ENCODE measurements at places on chromosomes 6 and 20.

DNA sequence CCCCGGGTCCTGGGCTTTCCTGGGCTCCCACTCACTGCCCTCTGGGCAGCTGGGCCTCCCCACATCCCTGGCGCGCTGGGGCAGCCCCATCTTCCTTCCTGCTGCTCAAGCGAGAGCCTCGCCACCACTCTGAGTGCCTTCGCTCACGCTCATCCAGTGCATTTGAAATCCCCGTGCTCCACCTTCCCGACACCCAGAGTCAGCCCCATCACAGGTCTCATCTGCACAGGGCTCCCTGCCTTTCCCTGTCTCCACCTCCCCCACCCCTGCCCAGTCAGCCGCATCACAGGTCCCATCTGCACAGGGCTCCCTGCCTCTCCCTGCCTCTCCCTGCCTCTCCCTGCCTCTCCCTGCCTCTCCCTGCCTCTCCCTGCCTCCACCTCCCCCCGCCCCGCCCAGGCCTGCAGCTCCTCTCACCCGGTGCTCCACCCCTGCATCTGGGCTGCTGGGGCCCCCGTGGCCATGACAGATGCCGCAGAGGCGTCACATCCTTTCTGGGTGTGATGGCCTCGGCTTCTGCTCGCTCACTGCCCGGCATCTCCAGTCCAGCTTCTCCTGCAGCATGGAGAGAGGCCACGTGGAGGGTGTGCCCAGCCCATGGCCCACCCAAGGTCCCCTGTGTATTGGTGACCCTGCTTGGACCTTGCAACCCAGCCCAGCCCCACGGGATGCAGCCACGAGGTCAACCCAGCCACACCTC lies 9.0 kb upstream of the BHLHE23 start:
- no peak for DNase-seq

GRCh38 chr6:135861189-135861588 lies 9.7 kb downstream of the PDE7B start:
- no peak for DNase-seq

- no peak for DNase-seq
Measured at GRCh38 chr20:62949153-62949821, 3.2 kb upstream of the SLC17A9 start.

DNA sequence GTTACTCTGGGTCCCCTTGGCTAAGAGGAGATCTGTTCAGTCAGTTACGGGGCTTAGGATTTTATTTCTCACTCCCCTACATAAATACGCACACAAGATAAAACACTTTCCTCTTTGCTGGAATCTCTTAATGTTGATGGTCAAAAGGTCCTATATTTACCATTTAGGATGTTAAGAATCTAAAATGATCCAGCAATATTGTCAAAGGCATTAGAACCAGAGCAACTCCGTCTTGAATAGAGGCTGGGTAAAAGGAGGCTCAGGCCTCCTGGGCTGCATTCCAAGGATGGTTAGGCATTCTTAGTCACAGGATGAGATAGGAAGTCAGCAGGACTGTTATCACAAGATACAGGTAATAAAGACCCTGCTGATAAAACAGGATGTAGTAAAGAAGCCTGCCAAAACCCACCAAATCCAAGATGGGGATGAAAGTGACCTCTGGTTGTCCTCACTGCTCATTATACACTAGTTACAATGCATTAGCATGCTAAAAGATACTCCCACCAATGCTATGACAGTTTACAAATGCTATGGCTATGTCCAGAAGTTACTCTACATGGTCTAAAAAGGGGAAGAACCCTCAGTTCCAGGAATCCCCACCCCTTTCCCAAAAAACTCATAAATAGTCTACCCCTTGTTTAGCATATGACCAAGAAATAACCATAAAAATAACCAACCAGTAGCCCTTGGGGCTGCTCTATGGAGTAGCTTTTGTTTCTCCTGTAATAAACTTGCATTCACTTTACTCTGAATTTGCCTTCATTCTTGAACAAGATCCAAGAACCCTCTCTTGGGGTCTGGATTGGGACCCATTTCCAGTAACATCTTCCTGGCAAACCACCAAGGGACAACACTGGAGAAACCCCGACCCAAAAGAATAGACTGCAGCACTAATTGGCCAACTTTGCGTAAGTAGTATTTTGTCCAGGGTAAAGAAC lies 107.5 kb downstream of the DTNBP1 start:
- no peak for DNase-seq

- DNase-seq, result no peak
Measured at GRCh38 chr6:154164397-154164796, 125.4 kb downstream of the OPRM1 start.

- no peak for DNase-seq
Measured at GRCh38 chr6:82195619-82196018, 51.9 kb downstream of the IBTK start.

GRCh38 chr20:32894026-32894483 lies 35.3 kb downstream of the EFCAB8 start:
- no peak for DNase-seq

GRCh38 chr6:14001329-14002012 lies 76.7 kb downstream of the RNF182 start:
- DNase-seq, result no peak
